T-helper 17 cell (primary cell): ENCODE measurements at places on chromosomes 1 and 21.

DNA sequence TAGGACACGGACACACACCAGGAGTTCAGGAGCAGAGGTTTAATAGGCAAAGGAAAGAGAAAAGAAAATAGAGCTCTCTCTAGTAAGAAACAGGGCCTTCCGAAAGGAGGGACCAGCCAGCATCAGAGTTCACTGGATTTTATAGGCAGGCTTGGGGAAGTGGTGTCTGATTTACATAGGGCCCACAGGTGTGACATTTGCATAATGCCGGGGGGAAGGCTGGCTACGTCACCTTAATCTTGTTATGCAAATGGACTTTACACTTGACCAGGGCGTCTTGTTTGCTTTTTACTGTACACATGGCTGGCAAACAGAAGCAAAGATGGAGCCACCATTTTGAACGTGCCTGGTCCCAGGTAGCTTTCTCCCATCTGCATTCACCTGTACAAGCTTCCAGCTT, at the start of gene OR14A16:
Gene OR14A16 (minus strand): TSS at position 97 of the 400 bp plus-strand sequence. CDS start 8,390 bp downstream, outside the sequence.
- DNase-seq: no peak

DNA sequence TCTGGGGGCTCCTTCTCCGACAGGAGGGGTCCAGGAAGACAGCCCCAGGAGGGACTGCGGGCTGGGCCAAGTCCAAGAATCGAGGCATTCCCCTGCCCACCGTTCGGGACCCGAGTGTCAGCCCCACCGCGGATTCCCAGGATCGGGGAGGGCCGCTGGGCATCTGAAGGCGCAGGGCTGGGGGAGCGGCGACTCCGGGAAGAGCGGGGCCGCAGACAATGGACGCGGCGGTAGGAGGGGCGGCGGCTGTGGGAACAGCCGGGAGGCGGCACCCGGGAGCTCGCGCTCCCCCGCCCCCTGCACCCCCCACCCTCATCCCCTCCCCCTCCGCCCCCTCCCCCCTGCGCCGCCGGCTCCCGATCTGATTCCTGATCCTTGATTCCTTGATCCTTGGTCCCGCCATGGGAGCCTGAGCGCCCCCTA, at the start of gene VANGL2:
Gene VANGL2 (plus strand): TSS at position 342 of the 423 bp plus-strand sequence. CDS start 15,274 bp downstream, outside the sequence.
- DNase-seq: no peak

DNA sequence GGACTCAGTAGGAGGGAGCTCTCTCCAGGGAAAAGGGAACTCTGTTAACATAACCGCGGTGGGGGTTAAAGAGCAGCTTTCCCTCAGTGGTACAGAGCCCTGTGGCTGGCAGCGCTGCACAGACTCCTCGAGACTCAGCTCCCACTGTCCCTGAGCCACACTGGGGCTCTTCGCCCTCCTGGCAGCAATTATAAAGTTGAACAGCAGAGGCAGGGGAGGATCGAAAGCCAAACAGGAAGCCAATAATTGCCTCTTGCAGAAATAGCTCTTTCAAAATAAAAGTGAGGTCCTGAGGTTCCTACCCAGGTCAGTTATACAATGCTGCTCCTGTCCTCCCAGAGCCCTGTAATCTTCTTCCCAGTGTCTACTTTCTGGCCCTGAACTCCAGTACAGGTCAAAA, 77.0 kb downstream of the FAM78B start:
- no peak for DNase-seq

DNA sequence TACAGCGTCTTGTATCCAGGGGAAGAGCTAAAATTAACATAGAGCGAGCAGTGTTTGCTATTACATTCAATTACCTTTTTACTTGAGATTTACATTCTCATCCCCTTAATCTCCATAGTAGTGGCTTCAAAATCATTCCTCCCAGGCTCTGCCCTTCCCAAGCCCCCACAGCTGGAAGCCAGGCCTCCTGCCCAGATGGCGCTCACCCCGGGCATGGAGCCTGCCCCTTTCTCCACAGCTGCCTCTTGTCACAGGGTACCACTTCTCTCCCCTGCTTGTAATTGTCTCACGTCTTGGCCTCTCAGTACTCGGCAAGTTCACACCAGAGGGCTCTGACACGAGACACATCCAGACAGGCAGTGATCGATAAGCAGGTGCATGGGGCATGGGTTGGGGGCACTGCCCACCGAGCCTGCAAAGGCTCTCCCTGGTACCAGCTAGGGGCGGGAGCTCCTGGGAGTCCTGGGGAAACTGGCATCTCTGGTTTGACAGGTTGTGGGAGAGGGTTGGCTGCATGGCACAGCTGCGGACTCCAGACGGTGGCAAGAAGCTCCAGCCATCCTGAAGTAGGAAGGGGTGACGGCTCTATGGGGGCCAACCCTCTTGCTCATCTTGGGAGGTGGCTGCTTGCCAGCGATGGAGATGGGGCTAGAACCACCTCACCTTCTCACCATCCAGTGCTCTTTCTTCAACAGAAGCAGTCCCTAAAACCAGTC, 20.1 kb downstream of the CASZ1 start:
- no peak for DNase-seq

- no peak for DNase-seq
These were observed 12.8 kb upstream of the PHC2 start for GRCh38 chr1:33443705-33444180.

- DNase-seq: no peak
These were observed 77.6 kb downstream of the RGL1 start for GRCh38 chr1:183882335-183883167.

DNA sequence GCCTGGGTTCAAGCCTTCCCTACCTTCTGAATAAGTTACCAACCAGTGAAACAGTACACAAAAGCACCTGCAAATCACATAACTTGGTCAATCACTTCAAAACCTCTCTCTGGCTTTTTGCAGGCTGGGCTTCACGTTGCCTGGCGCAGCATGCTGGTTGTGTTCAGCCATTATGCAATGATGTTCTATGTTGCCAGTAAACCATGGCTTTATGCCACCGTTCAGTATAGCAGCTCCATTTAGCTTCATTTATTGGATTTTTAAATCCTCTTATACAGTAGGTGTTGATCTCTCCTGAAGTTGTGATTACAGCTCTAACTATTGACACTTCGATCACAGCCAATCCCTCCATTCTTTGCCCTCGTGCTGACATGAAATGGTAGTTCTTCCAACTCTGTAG, 233.6 kb upstream of the PTBP2 start:
- DNase-seq: no peak
